ENCODE measurements at places on chromosomes 2 and 18. TPM values are rescaled to one million over a fixed set of nuclear protein-coding genes. Genes with fewer than 3 reads are reported as not detected.

DNA sequence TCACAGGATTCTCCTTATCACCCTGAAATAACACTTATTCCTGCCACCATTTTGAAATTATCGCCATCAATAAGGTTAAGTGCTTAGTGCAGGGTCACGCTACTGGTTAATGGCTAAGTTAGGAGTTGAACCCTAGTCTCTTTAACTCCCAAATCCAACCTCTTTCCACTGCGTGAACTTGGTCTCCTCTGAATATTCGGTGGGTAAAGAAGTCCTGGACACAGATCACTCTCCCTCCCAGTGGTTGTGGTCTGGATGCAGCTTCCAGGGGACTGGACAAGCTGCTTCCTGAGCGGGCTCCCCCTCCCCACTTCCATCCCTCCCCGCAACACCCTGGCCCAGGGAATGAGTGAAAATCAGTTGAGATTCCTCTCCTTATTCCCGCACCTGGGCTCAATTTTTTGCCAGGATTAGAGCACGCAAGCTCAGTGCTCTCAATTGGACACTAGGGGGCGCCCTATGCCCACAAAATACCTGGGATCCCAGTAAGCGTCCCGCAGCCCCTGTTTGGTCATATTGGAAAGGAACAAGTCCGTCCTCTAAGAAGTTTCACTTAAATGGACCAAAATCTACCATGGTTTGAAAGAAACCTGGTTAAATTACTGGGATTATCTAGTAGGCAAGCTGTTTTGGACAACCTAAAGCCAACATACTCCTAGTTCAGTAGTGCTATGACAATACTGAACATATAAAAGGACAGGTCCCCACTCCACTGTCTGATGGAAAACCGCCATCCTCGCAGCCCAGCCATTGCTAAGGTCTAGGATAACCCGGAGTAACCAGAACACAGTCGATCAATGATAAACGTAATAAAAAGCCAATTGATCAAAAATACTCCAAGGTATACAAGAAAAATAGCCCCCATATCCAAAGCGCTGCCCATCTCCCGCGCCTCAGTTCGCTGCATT, 40.4 kb downstream of the DHRS9 start:
- peaks cover 44% of the 10 kb centered on the region for H3K4me1 ChIP-seq
- no peaks in the 10 kb centered on the region for H3K36me3 ChIP-seq
- H3K27me3 ChIP-seq: no peaks in the 10 kb centered on the region
- H3K27ac ChIP-seq: no peak overlapping the region
- no peak overlapping the region for H3K4me3 ChIP-seq
- peak; percentile 82 for DNase-seq

DNA sequence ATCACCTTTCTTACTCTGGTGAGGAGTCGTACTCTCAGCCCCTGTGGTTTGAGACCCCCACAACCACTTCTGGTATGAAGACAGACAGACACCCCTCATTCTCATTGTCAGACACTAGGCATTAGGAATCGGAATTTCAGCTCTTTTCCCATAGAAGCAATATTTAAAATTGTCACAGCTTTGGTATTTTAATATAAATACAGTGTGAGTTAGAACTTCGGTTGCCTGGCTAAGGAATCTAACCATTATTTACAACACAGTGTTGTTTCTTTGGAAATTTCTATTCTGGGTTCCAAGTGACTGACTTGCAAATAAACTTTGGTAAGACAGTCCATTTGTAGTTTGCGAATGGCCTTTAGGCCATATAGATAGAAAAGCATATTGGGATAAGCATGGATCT, 318.1 kb downstream of the PARD3B start:
- no peaks in the 10 kb centered on the region for H3K4me1 ChIP-seq
- no peak overlapping the region for H3K27ac ChIP-seq
- DNase-seq: no peak
- no peaks in the 10 kb centered on the region for H3K27me3 ChIP-seq
- peaks cover 1% of the 10 kb centered on the region for H3K36me3 ChIP-seq

- DNase-seq: no peak
- no peaks in the 10 kb centered on the region for H3K36me3 ChIP-seq
- H3K4me3 ChIP-seq: no peak overlapping the region
- no peak overlapping the region for H3K27ac ChIP-seq
These were observed 151.1 kb downstream of the GLI2 start for GRCh38 chr2:120886534-120887319.

GRCh38 chr2:104638190-104638858, 215.6 kb upstream of the POU3F3 start:
- no peaks in the 10 kb centered on the region for H3K36me3 ChIP-seq
- DNase-seq: no peak
- H3K4me1 ChIP-seq: no peaks in the 10 kb centered on the region
- no peaks in the 10 kb centered on the region for H3K27me3 ChIP-seq

- no peak overlapping the region for H3K4me3 ChIP-seq
- DNase-seq: no peak
- no peak overlapping the region for H3K27ac ChIP-seq
- H3K27me3 ChIP-seq: no peaks in the 10 kb centered on the region
- no peaks in the 10 kb centered on the region for H3K36me3 ChIP-seq
These were observed 309.3 kb downstream of the ZNF521 start for GRCh38 chr18:25042641-25043051.

GRCh38 chr2:16506366-16506765, 159.3 kb downstream of the CYRIA start:
- no peaks in the 10 kb centered on the region for H3K4me1 ChIP-seq
- peaks cover 27% of the 10 kb centered on the region for H3K27me3 ChIP-seq
- H3K4me3 ChIP-seq: no peak overlapping the region
- no peaks in the 10 kb centered on the region for H3K36me3 ChIP-seq
- no peak for DNase-seq

DNA sequence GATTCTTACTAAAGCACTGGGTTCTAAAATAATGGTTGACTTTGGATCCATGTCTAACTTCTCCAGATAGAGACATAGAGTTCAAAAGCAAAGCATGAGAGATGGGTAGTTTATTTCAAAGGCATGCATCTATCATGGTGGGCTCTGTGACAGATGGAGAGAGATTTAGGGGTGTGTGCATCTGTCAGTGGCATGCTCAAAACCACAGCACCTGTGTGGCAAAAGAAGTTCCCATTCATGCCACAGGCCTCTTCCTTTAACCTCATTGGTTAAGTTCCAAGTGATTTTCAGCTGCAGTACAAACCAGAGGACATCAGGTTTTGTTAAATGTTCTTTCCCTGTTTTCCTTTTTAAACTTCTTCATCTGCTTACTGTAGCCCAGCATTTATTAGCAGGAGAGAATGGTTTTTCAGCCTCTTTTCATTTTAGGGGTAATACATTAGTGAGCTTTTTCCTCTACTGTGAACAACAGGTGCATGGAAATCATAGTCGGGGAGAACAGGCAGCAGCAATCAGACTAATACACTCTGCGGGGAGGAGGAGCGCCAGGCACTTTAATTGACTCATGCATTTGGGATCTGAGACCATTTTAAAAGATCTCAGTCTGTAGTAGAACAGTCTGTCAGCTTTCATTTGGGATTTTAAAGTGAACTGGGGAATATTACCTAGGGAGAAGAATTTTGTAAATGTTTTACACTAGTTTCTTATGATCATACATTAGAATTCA, 52.4 kb upstream of the UPP2 start:
- no peak for DNase-seq
- H3K27me3 ChIP-seq: peaks cover under 1% of the 10 kb centered on the region
- H3K4me3 ChIP-seq: no peak overlapping the region
- H3K36me3 ChIP-seq: no peaks in the 10 kb centered on the region
- H3K27ac ChIP-seq: no peak overlapping the region

DNA sequence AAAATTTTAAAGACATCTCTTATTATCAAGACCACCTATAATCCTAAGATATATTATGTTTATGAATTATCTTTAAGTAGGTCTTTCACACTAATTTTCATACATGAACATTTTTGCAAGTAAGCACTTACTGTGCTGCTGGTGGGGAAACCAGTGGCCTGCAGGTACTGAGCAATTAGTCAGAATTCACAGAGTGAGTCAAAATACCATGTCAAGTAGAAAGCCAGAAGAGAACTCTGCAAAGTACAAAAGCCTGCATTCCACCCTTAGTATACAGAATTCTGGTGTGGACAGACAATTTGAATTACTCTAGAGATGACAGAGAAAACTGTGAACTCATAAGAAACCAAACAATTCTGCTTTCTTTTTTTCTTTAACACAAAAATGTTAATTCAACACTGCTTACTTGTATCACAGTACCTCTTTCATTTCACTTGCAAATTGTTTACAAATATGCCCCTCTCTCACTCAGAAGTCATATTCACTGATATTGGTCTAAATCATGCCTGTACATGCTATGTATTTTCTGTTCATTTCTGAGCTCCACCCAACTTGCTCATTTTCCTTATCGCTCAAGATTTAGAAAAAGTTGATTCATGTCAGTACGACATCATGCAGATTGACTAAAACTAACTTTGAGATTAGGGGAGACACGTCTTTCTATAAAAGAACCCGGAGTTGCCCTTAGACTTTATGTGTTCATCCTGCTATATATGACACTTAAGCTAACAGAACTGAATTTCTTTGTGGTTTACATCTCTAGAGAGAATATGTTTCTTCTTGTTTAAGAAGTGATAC, 182.9 kb downstream of the IKZF2 start:
- H3K36me3 ChIP-seq: no peaks in the 10 kb centered on the region
- H3K4me1 ChIP-seq: peaks cover 7% of the 10 kb centered on the region
- peak overlapping the region; percentile 44 for H3K27ac ChIP-seq
- no peaks in the 10 kb centered on the region for H3K27me3 ChIP-seq
- DNase-seq: peak; percentile 13

GRCh38 chr2:237475704-237476141, 11.3 kb upstream of the MLPH start:
- H3K36me3 ChIP-seq: no peaks in the 10 kb centered on the region
- peaks cover 18% of the 10 kb centered on the region for H3K27me3 ChIP-seq
- H3K27ac ChIP-seq: no peak overlapping the region
- H3K4me3 ChIP-seq: peak overlapping the region; percentile 50
- H3K4me1 ChIP-seq: peaks cover 10% of the 10 kb centered on the region

DNA sequence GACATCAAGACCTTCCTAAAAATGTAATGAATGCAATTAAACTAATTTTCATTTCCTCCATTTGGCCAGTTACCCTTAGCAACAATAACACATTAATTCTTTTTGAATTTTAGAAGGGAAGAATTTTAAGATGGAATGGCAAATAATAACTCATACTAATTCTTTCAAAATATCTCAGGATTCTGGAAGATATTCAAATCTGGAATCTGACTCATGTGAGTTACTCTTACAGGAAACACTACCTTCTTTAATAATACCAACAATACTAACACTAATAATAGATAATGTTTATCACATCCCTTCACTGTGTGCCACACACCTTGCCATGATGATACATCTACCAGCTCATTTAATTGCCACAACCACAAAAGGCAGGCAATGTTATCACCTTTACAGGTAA, 46.4 kb downstream of the ZNF521 start:
- H3K4me3 ChIP-seq: no peak overlapping the region
- H3K4me1 ChIP-seq: no peaks in the 10 kb centered on the region

- no peak overlapping the region for H3K4me3 ChIP-seq
- no peak overlapping the region for H3K27ac ChIP-seq
- no peaks in the 10 kb centered on the region for H3K36me3 ChIP-seq
- DNase-seq: peak; percentile 36
These were observed 32.7 kb upstream of the MAP4K3 start for GRCh38 chr2:39469807-39470206.

DNA sequence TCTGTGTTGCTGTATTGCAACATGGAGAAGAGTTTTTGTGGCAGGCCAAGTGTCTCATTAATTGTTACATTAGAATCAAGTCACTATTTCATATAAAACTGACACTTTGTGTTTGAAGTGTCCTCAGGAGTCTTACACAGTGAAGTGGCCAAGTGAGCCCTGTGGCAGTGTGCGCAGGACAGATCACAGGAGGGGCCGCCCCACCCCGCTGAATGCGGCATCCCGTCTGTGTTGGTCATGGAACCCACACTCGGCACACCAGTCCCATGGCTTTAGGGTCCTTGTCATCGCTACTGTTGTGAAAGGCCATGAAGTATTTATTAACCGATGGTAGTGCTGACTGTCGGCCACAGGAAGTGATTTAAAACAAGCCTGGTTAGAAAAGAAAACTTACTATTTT, 144.7 kb upstream of the NFATC1 start:
- H3K4me1 ChIP-seq: peaks cover 12% of the 10 kb centered on the region
- H3K27me3 ChIP-seq: no peaks in the 10 kb centered on the region
- peaks cover 9% of the 10 kb centered on the region for H3K36me3 ChIP-seq
- no peak overlapping the region for H3K4me3 ChIP-seq
- DNase-seq: no peak
- no peak overlapping the region for H3K27ac ChIP-seq

- DNase-seq: no peak
- no peaks in the 10 kb centered on the region for H3K27me3 ChIP-seq
- H3K27ac ChIP-seq: no peak overlapping the region
- H3K36me3 ChIP-seq: peaks cover 6% of the 10 kb centered on the region
These were observed 78.3 kb downstream of the TAF4B start for GRCh38 chr18:26304511-26304910.

GRCh38 chr2:70247364-70248180, 856 bp downstream of the TIA1 start:
- peaks cover 33% of the 10 kb centered on the region for H3K4me1 ChIP-seq
- peaks cover 13% of the 10 kb centered on the region for H3K36me3 ChIP-seq
- DNase-seq: no peak

GRCh38 chr2:45833301-45833967, 182.0 kb downstream of the PRKCE start:
- H3K4me1 ChIP-seq: peaks cover 2% of the 10 kb centered on the region
- peaks cover 10% of the 10 kb centered on the region for H3K36me3 ChIP-seq

- no peaks in the 10 kb centered on the region for H3K27me3 ChIP-seq
- peaks cover 12% of the 10 kb centered on the region for H3K4me1 ChIP-seq
- H3K36me3 ChIP-seq: no peaks in the 10 kb centered on the region
- H3K4me3 ChIP-seq: no peak overlapping the region
These were observed 187.4 kb downstream of the LPIN1 start for GRCh38 chr2:11933854-11934253.

DNA sequence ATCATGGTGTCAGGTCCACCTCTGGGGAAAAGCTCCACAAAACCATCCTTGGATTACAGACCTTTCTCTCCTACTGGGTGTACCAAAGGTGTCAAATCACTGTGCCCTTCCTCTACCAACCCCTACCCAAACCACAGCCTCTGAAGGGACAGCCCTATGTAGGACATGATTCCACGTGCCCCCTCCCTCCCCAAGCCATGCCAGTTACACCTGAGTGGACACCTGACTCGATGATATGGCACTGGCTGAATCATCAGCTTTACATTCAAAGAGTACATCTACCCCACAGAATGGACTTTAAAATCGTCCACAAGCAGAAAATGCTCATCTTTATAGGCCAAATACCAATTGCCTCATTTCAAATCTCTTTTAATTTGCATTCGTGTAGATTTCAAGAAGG, 26.0 kb downstream of the TRABD2A start:
- peaks cover 31% of the 10 kb centered on the region for H3K36me3 ChIP-seq
- no peaks in the 10 kb centered on the region for H3K27me3 ChIP-seq
- DNase-seq: no peak
- peak overlapping the region; percentile 3 for H3K4me3 ChIP-seq
- peaks cover 90% of the 10 kb centered on the region for H3K4me1 ChIP-seq
- H3K27ac ChIP-seq: peak overlapping the region; percentile 42

CCDC74A gene
- total RNA-seq: 5.5 TPM

CYRIA gene
- total RNA-seq: 0.81 TPM

MAPK4 gene
- not detected for total RNA-seq

CBLN2 gene
- not detected for total RNA-seq

DPYSL5 gene
- not detected for total RNA-seq

C2orf81 gene
- 2.8 TPM for total RNA-seq

DSG1 gene
- not detected for total RNA-seq

MEP1B gene
- 0.10 TPM for total RNA-seq

All from activated CD4-positive, alpha-beta memory T cell treated with anti-CD3 and anti-CD28 coated beads for 36 hours (primary cell).